ENCODE measurements at places on chromosomes 7 and 10.

GRCh38 chr10:287814-288213, 152.6 kb downstream of the ZMYND11 start:
- DNase-seq: no peak

DNA sequence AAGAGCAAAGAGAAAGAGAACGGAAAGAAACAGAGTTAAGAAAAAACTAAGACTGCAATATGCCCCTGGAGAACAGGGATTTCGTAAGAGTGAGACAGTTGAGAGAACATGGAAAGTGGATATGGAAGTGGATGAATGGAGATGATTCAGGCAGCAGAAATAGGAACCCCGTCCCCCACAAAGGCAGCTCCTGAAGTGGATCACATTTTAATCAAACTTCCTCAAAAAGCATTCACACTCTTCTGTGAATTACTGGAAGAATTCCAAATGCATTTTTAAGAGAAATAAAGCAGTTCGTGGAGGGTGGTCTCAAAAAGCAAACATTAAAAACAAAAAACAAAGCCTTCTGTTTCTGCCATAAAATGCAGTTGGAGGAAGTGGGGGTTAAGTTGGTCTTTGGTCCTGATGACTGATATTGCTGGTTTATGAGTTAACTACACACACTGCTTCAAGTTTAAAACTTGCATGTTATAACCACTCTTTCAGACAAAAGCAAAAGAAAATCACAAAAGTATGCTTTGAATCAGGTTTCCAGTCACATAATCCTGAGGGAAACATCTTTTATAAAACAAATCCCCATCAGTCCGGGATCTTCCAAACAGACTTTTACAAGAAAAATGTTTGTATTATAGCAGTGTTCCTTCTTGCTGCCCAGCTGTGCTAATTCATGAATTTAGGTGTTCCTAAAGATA, 214.3 kb downstream of the FANK1 start:
- DNase-seq: no peak

DNA sequence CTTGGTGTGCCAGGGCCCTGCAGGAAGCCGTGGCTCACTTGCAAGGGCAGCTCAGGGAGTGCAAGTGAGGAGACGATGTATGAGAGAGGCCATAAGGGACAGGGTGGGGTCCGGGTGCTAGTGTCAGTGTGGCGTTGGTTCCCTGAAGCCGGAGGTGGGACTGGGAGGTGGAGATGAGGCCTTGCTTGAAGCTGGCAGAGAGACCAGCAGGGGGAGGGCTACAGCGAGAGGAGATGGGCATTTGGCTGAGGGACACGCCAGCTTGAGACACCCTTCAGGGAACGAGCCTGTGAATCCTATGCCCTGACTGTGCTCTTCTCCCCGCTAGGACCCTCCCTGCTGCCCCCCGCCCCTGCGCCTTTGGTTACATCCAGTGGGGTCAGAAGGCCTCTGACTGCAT, 529.1 kb downstream of the TCERG1L start:
- no peak for DNase-seq

DNA sequence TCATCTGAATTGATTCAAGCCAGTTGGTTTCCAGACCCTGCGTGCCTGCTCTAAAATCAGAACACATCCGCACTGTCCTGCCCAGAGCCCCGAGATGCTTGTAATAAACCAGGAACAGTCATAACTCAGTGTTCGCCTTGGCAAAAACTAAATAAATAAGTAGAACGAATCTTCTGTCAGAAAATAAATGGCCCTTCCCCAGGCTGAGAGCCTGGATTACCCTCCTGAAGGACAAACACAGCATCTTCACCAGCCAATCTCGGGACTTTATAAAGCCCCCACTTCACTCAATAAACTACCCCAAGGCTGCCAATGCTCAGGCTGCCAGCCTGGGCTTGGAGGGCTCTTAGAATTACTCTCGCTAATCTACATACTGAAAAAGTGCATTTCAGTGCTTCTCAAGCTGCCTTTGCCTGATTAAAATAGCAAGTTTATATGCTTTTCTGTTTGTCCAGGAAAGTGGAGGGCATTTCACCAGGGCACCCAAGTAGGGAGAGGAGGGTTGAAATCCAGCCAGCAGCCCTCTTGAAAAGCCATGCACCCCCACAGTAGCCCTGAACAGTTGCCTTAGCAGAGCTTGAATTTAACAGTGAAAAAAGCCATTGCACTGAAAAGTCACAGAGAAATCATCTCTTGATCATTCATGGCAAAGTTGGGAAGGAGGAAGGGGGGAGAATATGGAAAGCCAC, 136.6 kb downstream of the CALN1 start:
- no peak for DNase-seq

GRCh38 chr10:3395458-3395861, 222.9 kb upstream of the PITRM1 start:
- DNase-seq: no peak

- DNase-seq: no peak
Observed at GRCh38 chr7:68678196-68678595, 920.1 kb upstream of the AUTS2 start.

DNA sequence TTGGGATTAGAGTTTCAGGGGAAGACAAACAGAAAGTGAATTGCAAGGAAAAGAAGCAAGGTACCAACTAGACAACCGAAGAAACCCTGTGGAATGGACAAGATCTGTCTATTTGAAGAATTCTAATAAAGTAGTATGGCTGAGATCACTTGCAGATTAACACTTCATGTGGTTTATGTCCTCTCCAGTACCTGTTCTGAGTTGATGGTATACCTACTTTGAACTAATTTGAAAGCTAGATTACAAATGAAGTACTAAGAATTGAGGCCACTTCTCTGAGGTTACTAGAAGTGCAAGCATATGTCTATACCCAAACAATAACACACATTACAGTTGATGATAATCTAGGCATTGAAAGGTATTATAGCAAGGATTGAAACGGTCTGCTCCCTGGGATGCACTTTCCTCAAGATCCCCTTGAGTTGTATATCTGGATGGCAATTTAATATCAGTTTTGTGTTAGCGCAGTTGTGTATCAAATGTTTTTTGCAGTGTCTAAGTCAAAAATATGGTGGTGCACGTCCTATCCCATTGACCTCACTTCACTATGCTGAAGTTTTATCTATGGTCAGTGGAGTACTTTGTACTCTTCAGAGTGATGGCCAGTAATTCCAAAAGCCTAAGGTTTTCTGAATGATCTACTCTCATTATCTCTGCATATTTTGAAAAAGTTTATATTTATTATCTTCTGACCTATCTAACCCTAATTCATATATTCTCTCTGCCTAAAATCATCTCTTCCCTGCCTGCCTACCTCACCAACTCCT, 25.9 kb downstream of the ZNF277 start:
- DNase-seq: no peak

DNA sequence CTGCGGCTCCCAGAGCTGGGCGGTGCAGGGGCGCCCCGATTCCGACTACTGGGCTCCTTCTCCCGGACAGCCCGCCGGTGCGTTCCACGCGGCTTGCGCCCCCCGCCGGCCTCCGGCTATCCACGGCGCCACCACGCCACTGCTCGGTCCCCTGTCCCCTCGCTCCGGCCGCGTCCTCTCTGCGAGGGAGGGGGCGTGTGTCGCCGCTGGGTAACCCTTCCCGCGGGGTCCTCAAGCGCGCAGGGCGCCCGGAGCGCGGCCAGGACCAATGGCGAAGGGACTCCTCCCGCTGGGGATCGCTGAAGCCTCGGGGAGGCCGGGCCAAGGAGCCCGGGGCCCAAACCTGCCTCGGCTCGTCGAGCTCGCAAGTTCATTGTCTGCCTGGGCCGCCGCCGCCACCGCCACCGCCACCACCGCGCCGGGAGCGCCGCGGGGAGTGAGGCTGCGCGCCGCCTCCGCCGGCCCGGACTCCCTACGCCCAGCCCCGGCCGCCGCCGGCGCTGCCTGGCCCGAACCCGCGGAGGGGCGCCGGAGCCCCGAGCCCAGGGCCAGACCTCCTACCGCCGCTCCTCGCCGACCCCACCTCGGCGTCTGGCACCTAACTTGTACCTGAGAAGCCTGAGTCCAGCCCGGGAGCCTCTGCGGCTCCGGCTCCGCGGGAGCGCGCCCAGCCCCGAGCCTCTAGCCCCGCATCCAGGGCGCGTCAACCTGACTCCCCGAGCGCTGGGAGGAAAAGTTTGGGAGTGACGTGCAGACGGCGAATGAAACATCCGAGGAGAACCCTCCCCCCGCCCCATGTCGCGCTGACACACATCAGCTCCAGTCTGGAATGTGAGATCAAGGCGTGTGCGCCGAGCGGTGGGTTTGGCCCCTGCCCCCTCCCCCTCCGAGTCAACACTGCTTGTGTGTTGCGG, at the start of gene CHST15:
Gene CHST15, minus strand, starts transcription at position 739 of the 914 bp plus-strand sequence. CDS start 47,386 bp downstream, outside the sequence.
- DNase-seq: no peak

DNA sequence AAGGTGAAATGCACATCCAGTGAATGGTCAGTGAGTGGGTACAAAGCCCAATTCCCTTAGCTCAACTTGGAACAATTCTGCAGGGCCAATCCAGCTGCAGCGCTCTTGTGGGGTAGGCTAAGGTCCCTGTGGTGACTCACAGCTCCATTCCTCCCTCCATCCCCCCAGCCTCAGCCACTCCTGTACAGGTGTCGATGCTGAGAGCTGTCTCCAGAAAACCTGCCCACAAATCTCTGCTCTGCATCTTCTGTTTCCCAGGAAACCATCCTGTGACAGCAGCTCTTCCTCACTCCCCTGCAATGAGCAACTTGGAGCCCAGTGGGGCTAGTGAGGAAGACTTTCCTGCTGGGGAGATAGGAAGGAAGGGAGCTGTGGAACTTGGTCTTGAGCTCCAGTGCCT, 244.7 kb upstream of the GPR26 start:
- DNase-seq: no peak

DNA sequence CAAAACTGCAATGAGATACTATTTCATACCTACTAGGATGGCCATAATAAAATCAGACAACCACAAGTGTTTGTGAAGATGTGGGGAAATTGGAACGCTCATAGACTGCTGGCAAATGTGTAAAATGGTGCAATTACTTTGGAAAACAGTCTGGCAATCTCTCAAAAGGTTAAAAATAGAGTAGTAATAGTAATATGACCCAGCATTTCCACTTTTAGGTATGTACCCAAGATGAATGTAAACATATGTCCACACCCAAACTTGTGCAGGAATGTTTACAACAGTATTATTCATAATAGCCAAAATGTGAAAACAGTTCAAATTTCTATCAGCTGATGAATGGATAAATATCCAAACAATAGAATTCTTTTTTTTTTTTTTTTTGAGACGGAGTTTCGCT, 731.6 kb upstream of the ANKRD30A start:
- DNase-seq: no peak

GRCh38 chr7:91824201-91824600, 56.3 kb downstream of the MTERF1 start:
- DNase-seq: no peak

GRCh38 chr7:55486192-55486590, 86.1 kb downstream of the VOPP1 start:
- DNase-seq: no peak

DNA sequence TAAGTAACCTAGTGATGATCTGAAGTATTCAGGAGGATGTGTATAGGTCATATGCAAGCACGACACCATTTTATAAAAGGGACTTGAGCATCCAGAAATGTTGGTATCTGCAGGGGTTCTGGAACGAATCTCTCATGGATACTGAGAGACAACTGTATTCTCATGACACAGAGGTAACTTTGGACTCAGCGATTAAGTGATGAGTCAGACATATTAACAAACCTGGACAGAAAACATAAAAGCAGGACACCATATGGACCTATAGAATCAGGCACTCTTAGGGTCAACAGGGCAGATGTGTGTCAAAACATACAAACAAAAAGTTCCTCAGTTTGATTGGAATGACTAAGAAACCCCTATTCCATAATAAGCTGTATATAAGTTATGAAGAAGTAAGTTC, 248.1 kb downstream of the ANKRD7 start:
- no peak for DNase-seq

- no peak for DNase-seq
Observed at GRCh38 chr7:3914051-3914775, 613.2 kb downstream of the SDK1 start.

- no peak for DNase-seq
Observed at GRCh38 chr7:106827626-106828025, 37.5 kb upstream of the PIK3CG start.

DNA sequence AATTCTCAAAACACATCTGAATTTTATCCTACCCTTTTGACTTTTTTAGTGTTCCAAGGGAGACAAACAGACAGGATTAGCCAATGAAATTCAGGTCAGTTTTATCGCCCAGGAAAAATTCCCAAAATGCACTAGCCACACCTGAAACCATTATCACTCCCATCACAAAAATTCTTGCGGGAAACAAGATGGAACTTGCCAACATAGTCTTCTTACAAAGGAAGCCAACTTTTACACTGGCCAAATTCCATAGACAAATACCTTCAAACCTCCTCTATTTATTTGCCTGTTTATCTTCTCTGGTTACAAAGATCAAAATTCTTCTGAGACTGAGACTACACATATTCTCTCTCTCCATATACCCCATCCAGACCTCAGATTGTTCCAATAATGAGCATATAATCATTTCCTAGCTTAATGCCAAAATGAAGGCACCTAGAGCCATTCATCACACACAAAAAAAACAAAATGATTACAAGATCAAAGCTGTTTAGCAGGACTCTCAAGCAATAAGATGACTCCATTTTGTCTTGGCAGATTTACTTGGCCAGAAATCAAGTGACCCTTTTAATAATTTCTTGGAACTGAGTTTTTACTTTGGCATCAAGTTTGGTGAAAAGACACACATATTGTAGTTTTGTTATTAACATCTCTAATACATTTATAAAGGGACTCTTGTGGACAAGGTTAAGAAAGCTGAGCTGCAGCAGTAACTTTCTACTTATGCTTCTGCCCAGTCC, 30.2 kb downstream of the MET start:
- no peak for DNase-seq

DNA sequence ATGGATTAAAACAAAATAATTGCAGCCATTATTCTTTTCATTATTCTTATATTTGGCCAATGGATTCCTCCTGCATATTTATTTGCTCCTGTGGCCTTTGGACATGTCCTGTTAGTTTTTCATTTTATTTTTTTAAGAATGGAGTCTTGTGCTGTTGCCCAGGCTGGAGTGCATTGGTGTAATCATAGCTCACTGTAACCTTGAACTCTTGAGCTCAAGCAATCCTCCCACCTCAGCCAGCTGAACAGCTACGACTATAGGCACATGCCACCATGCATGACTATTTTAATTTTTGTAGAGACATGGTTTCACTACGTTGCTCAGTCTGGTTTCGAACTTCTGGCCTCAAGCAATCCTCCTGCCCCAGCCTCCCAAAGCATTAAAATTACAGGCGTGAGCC, 42.7 kb upstream of the SRI start:
- no peak for DNase-seq

GRCh38 chr10:60430017-60430416, 40.3 kb upstream of the ANK3 start:
- no peak for DNase-seq

DNA sequence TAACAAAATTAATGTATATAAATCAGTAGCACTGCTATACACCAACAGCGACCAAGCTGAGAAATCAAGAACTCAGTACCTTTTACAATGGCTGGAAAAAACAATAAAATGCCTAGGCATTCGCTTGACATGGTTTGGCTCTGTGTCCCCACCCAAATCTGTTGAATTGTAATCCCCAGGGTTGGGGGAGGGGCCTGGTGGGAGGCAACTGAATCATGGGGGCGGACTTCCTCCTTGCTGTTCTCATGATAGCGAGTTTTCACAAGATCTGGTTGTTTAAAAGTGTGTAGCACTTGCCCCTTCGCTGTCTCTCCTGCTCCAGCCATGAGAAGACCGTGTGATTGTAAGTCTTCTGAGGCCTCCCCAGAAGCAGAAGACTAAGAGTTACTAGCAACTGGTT, 8.6 kb downstream of the ZNF786 start:
- DNase-seq: no peak

- no peak for DNase-seq
Observed at GRCh38 chr10:21265622-21266021, 259.9 kb downstream of the SKIDA1 start.

- no peak for DNase-seq
Observed at GRCh38 chr10:13823709-13824405, 237.1 kb downstream of the PRPF18 start.

All from GM12864 (cell line).